ENCODE measurements at places on chromosomes 7 and 10.
A peak's percentile ranks its signal among the peaks of the same experiment; 100 is the strongest.

DNA sequence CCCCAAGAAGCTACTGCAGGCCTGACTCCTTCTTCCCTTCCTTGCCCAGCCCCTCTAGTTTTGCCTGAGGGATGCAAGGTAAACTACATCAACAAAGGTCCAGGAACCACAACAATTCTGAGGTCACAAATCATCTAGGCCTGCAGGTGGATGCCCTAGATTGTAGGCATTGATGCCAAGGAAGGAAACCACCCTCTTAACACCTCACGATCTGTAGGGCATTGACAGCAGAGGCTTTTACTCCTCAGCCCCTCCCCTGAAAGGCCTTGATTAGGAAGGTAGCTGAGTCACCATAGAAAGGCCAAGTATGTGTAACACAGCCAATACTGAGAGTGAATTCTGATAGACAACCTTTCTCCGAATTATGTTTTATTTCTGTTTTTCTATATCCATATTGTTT, 46.7 kb upstream of the FAM3C start:
- peak; percentile 17 for DNase-seq

DNA sequence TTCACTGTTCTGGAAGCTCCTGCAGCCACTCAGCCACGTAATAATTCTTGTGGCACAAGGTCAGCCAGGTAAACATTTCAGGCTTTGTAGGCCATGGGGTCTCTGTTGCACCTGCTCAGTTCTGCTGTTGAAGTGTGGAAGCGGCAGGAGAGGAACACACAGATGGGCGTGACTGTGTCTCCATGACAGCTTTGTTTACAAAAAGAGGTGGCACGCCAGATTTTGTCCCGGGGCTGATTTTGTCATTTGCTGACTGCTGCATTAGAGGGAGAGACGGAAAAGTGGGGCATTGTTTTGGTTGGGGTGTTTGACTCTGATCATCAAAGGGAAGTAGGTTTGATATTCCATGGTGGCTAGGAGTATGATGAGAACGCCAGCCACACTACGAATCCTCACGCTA, 103.1 kb downstream of the PRKAG2 start:
- DNase-seq, result no peak

- no peak for DNase-seq
These were observed 257.6 kb upstream of the PHYHIPL start for GRCh38 chr10:58918887-58919286.

- no peak for DNase-seq
These were observed 220.2 kb downstream of the EMX2 start for GRCh38 chr10:117762819-117763172.

GRCh38 chr7:94971051-94971867, 63.9 kb downstream of the PPP1R9A start:
- no peak for DNase-seq

DNA sequence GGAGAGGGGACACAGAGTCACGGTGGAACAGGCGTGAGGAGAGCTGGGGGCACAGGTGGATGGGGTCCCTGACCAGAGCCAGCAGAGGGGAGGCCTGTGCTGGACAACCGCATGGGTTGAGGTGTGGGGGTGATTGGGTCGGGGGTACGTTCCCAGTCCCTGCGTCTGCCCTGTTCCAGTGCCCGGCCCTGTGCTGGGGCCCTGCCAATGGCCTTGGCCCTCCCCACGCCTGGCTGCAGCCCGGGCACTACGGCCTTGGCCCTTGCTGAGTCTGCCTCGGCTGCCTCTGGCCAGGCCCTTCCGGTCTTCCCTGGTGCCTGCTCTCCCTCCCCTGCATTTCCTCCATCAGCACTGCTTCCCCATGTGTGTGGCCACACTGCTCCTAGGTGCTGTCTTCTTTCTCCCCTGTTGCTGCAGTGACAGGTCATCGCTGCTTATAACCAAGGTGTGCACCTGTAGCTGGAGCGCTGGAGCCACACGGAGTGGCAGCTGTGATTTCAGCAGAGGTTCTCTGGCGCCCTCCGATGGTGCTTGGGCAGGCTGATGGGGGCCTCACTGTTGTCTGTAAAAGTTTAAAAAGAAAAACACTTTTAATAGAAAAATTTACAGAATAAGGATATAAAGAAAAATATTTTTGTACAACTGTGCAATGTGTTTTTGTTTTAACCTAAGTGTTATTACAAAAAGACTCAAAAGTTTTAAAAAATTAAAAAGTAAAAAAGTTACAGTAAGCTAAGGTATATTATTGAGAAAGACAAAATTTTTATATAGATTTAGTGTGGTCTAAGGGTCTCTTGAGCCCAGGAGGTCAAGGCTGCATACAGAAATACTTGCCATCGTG, 45.2 kb upstream of the BHLHA15 start:
- peak; percentile 28 for DNase-seq

- DNase-seq, result no peak
These were observed 34.2 kb downstream of the CTBP2 start for GRCh38 chr10:125125951-125126735.

DNA sequence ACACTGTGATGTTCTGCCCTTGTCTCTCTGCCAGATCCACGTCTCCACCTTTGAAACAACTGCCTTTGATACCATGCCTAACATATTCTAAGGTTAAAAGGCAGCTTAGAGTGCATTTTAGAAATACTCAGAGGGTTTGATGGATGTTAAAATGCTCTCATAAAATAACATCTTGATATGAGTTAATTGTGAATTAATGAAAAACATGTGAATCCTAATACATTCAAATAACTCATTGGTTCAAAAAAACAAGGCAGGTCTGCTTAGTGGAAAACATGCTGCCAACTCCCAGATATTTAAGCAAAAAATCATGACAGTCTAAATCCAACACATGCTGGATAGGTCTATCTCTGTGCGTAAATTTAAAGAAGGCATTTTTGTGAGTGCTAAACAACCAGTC, 291.8 kb downstream of the AHR start:
- no peak for DNase-seq

DNA sequence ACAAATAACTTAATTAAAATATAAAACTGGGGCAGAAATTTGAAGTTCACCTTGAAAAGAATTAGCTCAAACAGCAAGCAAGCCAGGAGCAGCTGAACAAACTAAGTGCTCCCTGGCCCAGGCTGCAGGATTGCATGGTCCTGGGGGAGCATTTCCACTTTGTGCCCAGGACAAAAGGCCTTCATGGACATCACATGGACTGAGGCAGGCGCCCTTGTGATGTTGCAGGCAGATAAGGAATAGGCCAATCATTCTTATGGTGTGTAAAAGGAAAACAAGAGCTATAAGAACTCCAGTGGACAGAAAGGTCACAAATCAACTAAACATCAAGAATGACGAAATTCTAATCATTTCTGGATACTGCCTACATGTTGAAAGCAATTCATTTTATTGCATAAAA, 17.5 kb upstream of the TECTB start:
- no peak for DNase-seq

DNA sequence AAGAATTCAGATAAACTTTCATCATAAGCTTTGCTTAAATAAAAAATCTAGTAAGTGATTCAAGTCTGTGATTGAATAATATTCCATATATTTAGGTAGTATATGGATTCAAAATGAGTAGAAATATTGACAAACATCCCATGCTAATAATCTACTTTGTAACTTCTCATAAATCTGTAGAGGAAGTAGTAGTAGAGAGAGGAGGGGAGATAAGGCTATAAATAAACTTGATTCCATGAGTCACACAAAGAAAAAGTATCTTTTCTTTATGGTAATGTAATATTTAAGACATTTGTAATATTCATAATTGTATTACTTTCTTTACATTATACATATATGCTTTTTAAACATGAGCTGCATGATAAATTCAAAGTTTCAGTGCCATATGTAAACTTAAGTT, 25.6 kb upstream of the CD36 start:
- DNase-seq, result no peak

DNA sequence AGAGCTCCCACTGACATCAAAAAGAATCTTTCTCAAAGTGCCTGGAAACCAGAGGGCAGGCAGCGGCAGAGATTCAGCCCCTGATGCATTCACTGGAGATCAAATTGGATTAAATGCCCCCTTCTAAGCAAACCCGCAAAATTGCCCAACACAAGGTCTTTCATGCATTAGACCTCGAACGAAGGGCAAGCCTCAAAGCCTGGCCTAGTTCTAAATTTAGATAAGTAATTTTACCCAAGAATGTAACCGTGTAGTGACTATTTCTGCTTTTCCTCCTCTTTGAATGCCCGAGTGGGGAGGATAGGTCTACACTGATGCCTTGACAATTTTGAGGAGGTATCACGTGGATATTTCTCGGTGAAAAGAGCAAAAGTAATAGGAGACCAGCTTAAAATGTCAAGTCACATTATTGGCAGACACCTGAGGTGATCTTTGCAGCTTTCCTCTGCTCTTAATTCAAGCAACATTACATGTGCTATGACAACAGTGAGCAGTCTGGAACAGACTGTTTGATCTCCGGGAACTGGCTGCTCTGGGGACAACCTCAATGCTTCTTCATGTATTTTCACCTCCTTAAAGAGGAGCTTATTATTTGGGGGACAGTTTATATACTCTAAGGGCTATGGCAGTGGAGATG, 1263.5 kb upstream of the AUTS2 start:
- DNase-seq, result no peak

GRCh38 chr7:83484266-83484665, 164.7 kb downstream of the SEMA3E start:
- no peak for DNase-seq

GRCh38 chr10:114176511-114176910, 2.5 kb upstream of the CCDC186 start:
- DNase-seq, result no peak

GRCh38 chr7:118872568-118872967, 648.1 kb downstream of the ANKRD7 start:
- DNase-seq, result no peak

DNA sequence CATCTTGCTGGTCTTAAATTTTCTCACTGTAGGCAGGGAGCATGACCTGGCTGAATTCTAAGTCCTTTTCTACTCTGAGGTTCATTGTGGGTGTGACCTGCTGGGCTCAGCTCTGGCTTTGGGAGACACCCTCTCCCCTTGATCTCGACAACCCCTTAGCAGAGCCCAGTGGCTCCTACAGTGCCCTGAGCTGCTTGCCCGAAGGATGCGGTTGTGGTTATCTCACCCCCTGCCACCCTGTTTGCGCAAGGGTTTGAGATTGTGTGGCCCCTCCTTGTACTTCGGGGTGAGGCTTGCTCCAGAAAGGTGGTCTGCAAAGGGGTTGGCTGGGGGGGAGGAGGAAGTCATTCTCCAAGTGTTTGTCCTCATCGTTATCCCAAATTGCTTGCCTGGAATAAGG, 55.3 kb downstream of the TCF7L2 start:
- no peak for DNase-seq

- DNase-seq, result no peak
These were observed 16.6 kb downstream of the BUD23 start for GRCh38 chr7:73700069-73700423.

- DNase-seq, result peak; percentile 12
These were observed 61.2 kb downstream of the NEURL1 start for GRCh38 chr10:103554488-103555324.

DNA sequence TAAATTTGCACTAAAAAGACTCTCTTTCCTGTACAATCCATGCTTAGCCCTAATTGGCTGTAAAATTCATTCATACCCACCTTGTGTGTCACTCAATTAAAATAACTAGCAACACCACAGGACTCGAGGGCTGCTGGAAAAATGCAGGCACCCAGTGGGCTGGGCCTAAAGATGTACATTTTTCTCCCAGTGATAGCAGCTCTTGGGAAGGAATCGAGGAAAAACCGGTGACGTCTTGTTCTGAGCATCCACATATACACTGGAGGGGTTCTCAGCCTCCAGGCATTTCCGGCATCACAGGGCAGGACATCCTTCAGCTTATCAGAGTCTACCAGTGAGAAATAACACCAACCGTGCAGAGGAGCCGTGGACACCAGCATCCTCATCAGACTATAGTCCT, 85.8 kb upstream of the PITRM1 start:
- DNase-seq, result no peak

GRCh38 chr7:1922071-1922869, 252.2 kb downstream of the ELFN1 start:
- DNase-seq, result peak; percentile 69

DNA sequence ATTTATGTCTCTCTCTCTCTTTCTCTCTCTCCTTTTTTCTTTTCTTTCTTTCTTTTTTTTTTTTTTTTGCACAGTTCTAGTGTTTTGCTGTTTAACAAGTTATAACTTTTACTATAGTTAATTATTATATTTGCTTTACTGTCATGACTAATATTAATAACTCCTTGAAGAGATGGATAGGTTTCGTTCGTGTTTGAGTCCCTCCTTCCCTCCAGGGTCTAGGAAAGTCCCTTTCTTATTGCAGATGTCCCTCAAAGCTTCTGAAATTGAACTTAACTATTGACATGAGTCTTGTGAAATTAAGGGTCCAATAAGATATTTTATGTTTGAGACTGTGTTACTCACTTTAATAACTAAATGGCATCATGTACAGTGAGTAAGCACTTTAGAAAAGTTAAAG, 131.4 kb downstream of the PLXDC2 start:
- DNase-seq, result no peak

DNA sequence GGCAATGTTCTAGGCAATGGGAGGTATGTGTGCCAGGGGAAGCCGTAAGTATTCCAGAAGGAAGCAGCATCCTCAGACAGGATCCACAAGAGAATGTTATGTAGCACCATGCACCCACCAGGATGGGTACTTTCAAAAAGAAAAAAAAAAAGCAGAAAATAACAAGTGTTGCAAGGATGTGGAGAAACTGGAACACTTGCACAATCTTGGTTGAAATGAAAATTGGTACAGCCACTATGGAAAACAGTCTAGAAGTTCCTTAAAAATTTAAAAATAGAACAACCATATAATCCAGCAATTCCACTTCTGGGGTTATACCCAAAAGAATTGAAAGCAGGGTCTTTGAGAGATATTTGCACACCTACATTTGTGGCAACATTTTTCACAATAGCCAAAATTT, 20.2 kb downstream of the C10orf71 start:
- no peak for DNase-seq

GRCh38 chr7:69276011-69276729, 322.1 kb upstream of the AUTS2 start:
- DNase-seq, result no peak

DNA sequence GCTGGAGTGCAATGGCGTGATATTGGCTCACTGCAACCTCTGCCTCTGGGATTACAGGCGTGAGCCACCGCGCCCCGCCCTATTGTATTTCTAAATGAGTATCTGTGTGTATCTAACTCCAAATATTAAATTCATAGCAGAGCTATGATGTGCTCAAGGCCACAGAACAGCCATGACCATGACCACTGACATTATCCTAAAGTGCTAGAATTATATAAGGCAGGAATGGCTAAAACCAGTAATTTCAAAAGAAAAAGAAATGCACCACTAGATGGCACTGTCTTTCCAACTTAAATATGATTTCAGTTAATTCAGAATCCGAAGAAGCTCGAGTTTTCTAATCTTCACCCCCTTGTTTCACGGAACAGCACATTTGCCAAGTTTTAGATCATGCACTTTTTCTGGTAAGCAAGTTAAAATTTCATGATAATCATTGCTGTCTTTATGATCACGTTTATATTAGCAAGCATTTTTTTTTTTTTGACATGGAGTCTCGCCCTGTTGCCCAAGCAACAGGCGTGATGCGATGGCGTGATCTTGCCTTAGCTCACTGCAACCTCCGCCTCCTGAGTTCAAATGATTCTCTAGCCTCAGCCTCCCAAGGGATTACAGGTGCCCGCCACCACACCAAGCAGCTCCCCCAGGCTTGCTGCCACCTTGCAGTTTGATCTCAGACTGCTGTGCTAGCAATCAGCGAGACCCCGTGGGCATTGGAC, 65.3 kb downstream of the OR13A1 start:
- no peak for DNase-seq

Data from activated naive CD4-positive, alpha-beta T cell treated with Interleukin-2 at 50 U/mL for 16 hours (primary cell).